ENCODE measurements at places on chromosomes 16 and 17.

GRCh38 chr17:17173921-17174320 lies 32.2 kb downstream of the PLD6 start:
- no peak for DNase-seq

- peak; percentile 22 for DNase-seq
Measured at GRCh38 chr17:74417178-74418045, 14.5 kb upstream of the GPRC5C start.

DNA sequence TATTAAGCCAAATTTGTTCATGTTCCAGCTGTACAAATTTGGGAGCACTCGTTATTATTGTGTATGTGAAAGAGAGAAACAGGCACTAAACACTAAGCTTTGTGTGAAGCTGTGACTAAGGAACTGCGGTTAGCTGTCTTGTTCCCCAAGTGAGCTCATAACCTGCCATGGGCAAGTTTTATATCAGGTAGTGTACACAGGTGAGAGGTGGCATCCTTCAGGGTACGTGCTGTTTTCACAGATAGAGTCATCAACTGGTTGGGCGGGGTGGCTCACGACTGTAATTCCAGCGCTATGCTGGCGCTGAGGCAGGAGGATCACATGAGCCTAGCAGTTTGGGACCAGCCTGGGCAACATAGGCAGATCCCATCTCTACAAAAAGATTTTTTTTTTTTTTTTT lies 2.8 kb downstream of the DNAJA3 start:
- no peak for DNase-seq

DNA sequence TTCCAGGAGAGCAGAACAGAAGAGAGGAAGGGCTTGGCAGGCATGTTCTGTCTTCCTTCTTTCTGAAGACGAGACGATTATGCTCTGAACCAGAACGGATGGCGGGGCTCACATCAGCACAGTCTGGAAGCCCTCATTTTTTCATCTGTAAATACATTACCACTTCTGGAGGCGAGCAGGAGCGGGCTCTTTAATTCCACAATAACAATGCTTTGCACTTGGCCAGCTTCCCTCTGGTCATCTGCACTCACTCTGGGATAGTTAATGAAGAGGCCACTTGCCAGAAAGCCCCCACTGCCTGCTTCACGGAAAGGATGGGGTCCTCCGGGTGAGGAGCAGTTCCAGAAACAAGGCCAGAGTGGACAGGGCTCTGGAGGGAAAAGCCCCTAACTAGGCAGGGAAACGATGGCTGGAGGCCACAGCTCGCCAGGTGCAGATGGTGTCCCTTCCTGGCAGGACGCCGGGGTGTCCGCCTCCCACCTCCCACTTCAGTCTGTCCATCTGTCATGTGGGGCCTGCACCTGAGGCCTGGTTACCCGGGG lies 13.1 kb upstream of the BCAR1 start:
- DNase-seq = no peak

DNA sequence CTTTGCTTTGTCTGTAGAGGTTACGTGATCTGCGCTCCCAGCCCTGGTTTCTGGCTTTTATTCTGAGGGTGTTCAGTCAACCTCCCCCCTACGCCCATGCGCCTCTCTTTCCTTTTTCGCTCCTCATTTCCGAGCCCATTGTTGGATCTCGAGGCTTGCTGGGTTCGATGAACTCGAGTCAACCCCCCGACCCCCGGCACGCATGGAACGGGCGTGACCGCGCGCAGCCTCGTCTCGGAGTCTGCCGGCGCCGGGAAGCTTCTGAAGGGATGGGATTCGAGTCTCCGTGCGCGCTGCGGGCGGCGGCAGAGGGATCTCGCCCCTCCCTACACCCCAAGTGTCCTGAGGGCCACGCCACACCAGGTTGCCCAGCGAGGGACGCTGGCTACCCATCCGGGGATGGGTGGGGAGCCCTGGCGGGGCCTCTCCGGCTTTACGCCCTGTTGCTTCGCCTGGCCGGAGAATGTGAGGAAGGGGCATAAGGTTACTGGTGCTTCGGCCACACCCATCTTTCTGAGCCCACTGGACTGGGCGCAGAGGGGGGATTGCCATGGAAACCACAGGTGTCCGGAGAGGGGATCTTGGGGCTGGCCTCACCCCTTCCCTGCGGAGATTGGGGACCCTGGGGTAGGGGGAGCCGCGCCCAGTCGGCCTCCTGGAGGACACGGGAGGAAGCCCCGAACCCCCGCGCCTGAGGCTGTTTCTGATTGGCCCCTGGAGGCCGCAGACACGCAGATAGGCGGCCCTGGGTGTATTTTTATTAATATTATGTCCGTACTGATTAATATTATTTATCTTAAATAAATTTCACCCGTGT lies 1.8 kb downstream of the MAPT start:
- DNase-seq = peak; percentile 18

DNA sequence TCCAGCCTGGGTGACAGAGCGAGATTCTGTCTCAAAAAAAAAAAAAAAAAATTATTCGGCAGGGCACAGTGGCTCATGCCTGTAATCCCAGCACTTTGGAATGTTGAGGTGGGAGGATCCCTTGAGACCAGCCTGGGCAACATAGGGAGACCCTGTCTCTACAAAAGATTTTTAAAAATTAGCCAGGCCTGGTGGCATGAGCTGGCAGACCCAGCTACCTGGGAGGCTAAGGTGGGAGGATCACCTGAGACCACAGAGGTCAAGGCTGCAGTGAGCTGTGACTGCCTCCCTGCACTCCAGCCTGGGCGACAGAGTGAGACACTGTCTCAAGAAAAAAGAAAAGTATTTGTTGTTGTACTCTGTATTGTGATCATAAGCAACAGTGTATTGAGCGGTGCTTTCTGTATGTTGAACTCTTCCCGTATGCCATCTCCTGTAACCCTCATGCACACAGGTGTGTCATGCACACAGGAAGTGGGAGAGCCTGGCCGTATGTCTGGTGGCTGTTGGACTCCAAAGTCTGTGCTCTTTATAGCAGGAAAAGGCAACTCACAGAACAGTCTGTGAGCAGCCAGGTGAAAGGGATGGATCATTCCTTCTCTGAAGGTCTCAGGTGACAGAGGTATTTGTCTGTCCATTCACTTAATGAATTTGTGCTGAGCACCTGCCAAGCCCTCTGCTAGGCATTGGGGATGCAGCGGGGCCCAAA lies 17.1 kb downstream of the CDH1 start:
- no peak for DNase-seq

GRCh38 chr16:58421059-58421458 lies 28.8 kb downstream of the GINS3 start:
- DNase-seq = no peak

GRCh38 chr16:84565669-84566495 lies 52.0 kb downstream of the COTL1 start:
- DNase-seq = no peak

DNA sequence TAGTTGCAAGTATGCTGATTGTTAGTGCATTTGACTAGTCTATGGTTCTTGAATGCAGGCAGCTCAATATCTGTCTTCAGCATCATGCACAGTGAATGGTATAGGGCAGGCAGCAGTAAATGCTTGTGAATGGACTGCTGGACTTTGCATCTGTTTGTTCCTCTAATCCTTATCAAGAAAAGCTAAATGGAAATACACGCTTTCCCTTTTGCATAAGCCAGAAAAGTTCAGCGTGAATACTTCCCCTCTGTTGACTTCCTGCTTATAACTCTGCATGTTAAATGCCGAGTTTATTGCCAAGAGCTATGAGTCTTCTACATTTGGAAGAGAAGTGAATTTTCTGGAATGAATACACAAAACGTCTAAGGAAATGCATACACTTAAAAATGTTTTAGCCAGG lies 127.9 kb upstream of the CPHXL start:
- DNase-seq = no peak
